Stimulated activated CD8-positive, alpha-beta memory T cell treated with anti-CD3 and anti-CD28 coated beads, Interleukin-4, amount 100 ng/mL, for 4 hours (primary cell): ENCODE measurements at places on chromosomes 7 and 10.

DNA sequence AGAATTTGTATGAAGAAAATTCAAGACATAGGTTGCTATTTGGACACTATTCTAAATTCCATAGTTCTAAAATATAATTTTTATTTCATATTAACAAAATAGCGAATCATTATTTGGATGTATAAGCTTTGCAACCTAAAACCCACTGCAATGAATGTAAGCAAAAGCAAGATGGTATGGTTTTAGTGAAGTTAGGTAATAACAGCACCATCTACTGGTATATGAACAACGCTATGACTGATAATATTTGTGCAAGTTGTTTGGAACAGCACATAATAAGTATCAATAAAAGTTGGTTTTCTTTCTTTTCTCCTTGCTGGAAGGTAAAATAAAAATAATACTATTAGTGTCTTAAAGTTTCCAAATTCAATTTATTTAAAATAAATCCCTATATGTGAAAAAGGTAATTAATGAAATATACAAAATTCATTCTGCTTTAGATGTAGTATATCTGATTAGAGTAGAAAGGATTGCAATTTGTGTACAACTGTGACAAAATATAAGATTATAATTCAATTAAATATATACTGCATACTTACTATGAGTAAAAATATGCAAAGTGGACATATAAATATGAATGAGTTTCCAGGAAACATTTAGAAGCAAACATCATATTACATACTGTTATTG lies 79.0 kb upstream of the LSM8 start:
- no peak for DNase-seq

DNA sequence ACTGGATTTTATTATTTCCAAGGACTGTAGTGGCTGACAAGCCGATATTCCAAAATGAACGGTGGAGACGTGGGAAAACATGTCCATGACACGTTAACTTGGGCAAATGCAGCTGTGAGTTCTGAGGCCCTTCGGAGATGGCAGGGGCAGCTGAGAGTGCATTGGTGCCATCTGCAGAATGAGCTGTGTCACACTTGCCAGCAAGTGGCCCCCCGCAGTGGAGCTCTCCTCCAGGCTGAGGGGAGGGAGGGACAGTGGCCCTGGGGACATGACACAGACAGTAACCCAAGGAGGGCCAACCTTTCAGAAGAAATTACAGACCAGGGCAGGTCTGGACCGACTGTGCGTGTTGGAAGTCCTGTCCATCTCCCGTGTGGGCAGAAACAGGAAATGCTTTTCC lies 139.4 kb downstream of the SVIL start:
- DNase-seq: no peak

DNA sequence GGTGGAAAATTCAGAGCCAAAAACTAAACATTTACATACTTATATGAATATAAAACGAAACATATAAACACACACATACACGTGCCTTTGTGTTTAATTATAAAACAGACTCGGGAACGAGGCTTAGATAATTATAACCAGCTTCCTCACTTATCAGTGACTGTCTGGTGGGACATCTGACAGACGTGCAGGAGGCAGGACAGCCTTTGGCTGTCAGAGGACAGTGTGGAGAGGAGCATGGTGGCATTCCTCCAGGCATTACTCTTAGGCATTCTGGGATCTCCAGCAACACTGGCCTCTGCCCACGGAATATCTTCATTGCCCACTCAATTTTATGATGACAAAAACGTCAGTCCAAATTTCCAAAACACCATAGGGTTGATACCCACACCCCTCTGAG lies 262.2 kb upstream of the NFE2L3 start:
- no peak for DNase-seq

DNA sequence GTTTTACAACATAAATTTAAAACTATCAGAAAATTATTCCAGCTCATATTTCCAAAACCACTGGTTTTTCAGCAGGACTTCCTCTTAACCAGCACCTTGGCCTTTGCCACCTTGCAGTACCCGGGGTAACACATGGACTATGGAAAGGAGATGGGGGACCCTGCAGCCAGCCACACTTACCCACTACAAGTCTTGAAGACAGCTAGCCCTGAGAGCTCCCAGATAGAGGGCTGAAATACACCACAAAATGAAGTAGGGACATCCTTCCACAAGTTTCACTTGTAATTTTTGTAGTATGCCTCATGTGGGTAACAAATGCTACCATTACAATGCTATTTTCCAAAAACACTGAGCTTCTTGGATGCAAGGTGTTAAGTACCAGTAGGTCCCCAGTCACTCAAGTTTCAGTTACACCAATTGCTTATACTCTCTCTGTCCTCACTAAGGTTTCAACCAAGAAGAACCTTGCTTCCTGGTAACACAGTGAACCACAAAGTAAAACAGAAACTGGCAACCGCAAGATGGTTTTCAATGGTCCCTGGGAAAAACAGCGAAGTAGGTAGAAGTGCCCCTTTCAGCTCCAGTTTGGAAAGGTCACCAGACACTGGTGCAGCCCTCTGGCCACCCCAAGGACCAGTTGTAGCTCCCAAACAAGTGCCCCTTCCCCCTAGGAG lies 110.9 kb downstream of the SGMS1 start:
- DNase-seq: no peak

- DNase-seq: no peak
Observed at GRCh38 chr10:89518876-89519842, 16.2 kb downstream of the SLC16A12 start.

DNA sequence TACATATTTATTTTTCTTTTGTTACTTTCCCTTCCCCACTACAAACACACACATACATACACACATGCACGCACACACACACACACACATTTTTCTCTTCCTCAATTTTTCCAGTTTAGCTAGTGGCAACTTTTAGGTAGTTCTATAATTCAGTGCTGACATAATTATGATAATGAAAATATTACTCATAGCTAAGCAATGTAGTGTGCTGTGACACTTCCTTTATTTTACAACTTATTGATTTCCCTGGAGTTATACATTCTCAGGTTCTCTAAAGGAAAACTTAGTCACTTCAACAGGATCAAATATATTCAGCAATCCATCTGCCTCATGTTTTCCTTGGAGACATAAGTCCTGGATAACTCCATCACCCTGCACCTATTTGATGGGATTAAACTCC lies 151.6 kb downstream of the CACNA2D1 start:
- no peak for DNase-seq

DNA sequence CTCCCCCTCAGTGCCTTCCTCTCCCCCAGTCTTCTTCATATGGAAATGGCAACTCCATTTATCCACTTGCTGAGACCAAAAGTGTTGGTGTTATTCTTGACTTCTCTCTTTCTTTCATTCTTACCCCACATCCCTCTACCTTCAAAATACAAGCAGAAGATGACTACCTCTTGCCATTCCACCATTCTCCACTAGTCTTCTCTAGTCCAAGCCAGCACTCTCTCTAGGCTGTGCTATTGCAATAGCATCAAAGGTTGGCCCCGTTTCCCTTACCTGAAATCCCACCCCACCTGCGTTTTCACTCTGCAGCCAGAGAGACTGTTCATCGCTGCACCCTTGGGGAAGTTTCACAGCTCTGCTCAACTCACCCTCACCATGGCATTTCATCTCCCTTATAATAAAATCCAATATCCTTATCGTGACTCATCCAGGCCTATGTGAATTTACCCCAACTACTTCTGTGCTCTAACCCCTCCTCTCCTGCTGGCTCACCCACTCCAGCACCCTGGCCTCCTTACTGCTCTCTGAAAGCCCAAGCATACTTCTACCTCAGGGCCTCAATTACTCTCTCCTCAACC lies 109.1 kb downstream of the LSM5 start:
- DNase-seq: no peak

DNA sequence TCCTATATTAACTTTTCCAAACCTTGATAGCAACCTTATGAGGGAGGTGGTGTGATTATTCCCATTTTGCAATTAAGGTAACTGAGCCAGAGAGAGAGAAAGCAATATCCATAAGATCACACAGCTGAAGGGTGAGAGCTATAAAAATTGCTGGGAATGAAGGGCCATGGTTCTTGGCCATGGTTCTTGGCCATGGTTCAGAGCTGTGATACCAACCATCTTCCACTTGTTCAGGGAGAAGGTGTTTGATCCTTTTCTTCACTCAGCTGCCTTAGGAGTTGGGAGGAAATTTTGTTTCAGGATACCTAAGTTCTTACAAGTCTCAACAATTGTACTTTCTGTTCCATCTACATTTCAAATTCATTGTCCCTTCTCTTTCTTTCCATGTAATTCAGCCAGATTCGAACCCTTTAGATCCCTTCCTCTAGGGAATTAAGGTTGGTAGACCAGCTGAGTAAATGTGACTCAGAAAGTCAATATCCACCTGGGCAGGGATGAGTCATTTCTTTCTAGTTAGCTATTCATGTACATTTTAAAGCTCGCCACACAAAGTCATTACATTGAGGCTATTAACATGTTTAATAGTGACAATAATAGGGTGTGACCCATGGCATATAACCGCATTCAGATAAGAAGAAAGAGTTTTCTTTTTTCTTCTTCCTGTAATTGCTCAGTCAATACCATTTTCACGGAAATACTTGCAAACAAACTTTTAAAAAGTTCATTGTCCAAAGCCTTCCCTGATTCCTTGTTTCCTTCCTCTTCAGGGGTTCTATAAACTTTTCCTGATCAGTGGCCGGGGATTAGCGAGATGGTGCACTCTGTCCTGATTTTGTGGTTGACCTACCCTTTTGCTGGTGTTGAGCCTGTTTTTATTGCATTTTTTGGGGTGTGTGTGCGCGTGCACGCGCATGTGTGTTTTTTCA lies 143.4 kb downstream of the TCF7L2 start:
- no peak for DNase-seq

DNA sequence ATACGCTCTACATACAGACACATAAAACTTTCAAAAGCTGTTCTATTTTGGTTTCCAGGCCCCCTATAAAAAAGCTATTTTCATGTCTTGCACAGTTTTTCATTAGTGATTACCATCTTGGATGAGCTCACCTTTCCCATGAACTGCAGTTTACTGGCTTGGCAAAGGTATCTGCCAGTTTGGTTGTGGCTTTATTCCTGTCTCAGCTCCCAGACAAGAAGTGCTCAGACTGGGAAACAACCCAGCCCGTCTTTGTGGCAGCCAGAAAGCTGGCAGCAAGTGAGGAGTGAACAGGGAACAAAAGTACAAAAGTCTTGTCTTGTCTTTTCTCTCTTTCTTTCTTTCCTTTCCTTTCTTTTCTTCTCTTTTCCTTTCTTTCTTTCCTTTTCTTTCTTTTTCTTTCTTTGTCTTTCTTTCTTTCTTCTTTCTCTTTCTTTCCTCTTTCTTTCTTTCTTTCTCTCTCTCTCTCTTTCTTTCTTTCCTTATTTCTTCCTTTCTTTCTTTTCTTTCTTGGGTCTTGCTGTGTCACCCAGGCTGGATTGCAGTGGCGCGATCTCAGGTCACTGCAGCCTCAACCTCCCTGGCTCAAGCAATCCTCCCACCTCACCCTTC lies 138.8 kb downstream of the CFAP58 start:
- no peak for DNase-seq

DNA sequence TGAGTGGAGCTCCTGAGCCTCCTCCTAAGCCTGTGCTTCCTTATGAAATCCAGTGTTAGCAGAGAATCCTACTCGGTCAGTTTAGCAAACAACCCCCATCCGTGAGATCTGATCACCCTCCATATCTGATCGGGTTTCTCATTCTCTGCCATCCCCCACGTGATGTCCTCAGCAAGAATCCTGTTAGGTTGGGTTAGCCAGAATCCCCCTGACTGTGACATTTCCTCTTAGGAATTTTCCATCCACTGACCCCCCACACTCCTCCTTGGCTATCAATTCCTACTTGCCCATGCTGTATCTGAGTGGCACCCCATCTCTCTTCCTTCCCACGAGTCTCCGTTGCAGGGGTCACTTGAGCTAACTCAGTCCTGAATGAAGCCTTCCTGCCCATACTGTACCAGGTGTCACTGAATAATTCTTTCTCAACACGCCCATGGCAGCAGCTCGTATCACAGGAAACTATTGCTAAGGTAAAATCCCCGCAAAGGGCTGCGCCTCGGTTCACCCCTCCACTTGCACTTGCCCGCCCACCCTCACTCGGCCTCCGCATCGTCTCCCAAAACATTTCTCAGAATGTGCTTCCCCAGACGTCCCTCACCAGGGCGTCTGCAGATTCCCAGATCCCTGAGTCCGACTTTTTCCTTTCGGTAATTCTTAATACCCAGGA lies 44.1 kb downstream of the MYOF start:
- DNase-seq: no peak

DNA sequence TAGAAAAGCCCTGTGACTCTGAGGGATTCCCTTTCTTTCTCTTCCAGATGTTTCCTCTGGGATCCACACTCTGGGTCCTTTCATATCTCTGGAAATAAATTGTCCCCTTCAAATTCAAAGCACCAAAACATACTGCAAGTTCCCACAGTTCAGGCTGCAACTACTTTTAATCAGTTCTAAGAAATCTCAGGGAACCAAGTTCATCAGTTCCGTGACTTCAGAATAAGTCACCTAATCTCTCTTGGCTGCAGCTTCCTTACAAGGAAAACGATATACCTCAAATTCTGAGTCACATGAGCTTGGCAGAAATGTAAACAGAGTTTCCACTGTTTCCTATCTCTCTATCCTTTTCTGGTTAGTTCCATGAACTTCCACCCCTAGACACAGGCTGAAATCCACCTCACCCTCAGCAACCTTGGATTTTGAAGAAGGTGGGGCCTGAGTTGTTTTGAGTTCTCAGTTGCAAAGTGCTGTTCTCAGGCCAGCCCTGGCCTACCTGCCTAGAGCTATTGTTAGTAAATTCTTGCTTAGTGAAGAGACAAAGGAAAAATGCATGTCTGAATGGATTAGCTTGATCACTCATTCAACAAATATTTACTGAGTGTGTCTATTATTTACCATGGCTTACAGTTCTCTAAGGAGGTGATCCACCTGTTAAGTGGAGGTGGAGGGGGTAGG lies 59.3 kb upstream of the IL6 start:
- DNase-seq: no peak

GRCh38 chr7:108079648-108080591 lies 50.2 kb downstream of the LAMB4 start:
- DNase-seq: no peak

GRCh38 chr10:124101351-124101750 lies 8.0 kb upstream of the CHST15 start:
- no peak for DNase-seq

- DNase-seq: no peak
Observed at GRCh38 chr10:31677195-31678138, 251.2 kb downstream of the ARHGAP12 start.

GRCh38 chr10:51643734-51644133 lies 55.7 kb downstream of the CSTF2T start:
- no peak for DNase-seq

DNA sequence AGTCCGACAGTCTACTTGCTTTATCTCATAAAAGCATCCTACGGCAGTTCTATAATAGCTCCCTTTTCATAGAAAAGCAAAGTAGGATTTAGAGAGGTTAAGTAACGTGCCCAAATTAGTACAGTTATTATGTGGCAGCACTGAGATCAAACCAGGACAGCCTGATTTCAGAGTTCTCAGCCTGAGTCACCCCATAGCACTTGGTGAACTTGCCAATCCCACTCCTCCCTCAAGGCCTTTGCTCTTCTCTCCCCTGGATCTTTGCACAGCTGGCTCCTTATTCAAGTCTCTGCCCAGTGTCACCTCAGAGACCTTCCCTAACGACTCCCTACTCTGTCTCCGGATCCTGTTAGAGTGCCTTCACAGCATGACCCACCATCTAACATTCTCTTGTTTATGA lies 438.0 kb upstream of the NFE2L3 start:
- DNase-seq: no peak

GRCh38 chr10:77082601-77083252 lies 554.9 kb downstream of the KCNMA1 start:
- no peak for DNase-seq
